ENCODE measurements at places on chromosomes 16 and 17.

DNA sequence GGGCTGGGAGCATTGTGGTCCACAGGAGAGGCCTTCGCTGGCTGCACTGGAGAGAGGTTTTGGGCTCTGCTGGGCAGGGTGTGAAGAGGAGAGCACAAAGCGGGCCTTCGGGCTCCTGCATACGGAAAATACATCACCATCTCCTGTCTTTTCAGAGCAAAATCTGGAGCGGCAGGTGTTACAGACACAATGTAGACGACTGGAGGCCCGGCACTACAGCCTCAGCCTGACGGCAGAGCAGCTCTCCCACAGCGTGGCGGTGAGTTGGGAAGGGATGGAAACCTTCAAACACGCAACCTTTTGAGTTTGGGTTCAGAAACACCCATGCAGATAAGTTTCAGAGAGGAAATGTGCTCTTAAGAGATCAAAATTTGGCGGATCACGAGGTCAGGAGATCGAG, 17.9 kb downstream of the GINS2 start:
- DNase-seq: no peak

DNA sequence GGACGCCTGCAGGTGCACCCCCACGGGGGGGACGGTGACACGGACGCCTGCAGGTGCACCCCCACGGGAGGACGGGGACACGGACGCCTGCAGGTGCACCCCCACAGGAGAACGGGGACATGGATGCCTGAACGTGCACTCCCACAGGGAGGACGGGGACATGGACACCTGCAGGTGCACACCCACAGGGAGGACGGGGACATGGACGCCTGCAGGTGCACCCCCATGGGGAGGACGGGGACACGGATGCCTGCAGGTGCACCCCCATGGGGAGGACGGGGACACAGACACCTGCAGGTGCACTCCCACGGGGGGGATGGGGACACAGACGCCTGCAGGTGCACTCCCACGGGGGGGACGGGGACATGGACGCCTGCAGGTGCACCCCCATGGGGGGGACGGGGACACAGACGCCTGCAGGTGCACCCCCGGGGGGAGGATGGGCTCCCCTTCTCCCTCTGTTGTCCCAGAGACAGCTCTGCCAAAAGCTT, 114.5 kb upstream of the METRNL start:
- DNase-seq: no peak

- no peak for DNase-seq
Measured at GRCh38 chr17:35791681-35792350, 3.6 kb downstream of the MMP28 start.

DNA sequence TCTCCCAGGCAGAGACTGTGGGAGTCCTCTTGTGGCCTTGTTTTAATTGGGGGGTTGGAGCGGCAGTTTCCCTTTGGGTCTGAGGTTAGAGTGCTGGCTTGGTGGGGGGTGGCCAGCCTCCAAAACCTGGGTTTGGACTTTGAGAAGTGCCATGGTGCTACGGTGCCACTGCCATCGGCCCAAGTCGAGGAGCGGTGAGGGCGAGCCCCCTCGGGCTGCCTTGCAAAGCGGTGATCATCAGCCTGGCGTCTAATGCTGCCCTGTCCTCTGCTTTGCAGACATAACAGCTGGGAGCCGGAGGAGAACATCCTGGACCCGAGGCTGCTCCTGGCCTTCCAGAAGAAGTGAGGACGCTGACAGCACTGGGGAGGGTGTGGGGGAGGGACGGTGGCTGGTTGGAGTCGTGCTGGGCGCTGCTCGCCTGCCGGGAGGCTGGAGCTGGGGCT, 1.2 kb downstream of the CBX2 start:
- DNase-seq: no peak

GRCh38 chr17:64506201-64506575, at the start of gene DDX5:
TSS of gene DDX5 (minus strand) at chr17:64506289. CDS start at chr17:64506119, 170 bp downstream.
- peak; percentile 91 for DNase-seq

DNA sequence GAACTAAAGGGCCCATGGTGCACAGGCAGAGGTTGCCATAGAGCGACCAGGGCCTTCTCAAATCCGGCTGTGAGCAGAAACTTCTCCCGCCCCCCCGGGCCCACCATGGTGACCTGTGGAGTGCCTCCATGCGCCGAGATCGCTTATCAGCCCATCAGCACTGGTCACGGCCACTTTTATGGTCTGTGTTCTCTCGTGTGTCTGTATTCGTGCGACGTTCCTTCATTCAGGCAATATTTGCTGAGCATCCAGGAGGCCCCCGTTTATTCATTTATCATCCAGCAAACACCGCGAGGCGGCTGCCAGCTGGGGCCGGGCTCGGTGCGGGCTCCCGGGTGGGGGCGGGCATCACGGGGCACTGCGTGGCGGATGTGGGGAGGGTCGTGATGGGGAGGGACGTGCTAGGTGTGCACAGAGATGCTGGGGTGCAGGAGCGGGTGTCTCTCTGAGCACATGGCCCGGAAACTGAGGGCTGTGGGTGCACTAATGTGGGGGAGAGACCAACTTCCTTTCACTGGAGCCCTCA, 88.0 kb upstream of the CBX4 start:
- DNase-seq: no peak

GRCh38 chr17:81092518-81093095, 57.7 kb downstream of the BAIAP2 start:
- DNase-seq: no peak
